ENCODE measurements at places on chromosomes 6 and 20. TPM values are rescaled to one million over a fixed set of nuclear protein-coding genes. Genes with fewer than 3 reads are reported as not detected.

DNA sequence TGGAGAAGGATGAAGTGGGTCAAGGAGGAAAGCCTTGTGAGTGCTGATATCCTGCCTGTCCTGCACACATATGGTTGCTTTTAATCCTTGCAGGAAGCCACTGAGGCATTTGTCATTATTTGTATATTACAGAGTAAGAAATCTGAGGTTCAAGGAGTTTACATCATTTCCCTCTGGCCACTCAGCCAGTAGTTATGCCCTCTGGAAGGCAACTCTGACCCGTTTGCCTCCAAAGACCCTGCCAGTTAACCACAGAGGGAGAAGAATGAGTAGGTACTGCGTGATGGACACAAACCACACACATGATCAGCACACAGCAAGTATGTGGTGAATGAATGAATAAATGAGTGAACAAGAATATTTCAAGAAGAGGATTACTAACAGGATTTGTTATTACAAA, 7.9 kb upstream of the FAM210B start:
- no peak for DNase-seq

DNA sequence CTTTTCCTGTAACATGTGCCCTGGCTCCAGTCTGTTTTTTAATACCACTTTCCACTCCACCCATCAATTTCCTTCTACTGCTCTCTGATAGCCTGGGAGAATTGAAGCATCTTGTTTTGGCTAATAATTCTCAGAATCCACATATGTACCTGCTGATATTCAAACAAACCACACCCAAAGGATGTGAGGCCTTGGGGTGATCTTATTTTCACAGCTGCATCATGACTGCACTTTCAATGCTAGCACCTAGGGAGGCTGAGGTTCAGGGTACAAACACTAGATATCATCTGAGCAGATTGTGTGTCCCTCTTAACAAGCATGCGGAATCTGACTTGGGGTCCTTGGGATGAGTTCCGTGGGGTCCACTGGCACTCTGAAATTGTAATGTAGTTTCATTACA, 12.7 kb downstream of the FNDC1 start:
- DNase-seq, result no peak

DNA sequence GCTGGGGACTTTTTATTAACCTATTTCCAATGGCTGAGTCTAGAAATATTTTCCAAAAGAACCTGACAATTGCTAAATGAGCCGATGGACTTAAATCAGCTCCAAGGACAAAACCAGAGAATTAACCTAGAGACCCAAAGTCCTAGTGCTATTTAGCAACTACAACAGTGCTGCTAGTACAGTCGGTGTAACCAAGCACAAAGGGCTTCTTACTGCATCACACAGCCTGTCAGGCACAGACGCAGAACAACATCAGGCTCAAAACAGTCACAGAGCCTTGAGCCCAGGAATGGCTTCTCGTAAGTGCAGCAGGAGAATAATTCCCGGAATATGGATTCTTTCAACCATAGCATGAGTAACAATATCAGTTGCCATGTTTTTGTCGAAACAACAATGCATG, 70.0 kb downstream of the GFOD1 start:
- DNase-seq, result no peak

DNA sequence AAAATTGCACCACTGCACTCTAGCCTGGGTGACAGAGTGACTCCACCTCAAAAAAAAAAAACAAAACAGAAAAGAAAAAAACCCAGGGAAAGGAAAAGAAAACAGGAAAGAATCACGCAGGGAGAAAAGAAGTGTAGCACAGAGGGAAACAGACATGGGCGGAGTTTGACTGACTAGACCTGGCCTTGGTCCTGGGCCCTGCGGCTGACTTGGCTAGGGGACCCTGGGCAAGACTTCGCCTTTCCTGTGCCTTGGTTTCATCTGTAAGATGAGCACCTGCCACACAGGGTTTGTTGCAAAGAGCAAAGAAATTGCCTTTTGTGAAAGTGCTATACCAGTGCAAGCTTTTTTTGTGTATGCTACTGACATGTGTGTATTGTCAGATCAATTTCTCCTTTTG, 71.3 kb upstream of the KCNG1 start:
- DNase-seq, result no peak

DNA sequence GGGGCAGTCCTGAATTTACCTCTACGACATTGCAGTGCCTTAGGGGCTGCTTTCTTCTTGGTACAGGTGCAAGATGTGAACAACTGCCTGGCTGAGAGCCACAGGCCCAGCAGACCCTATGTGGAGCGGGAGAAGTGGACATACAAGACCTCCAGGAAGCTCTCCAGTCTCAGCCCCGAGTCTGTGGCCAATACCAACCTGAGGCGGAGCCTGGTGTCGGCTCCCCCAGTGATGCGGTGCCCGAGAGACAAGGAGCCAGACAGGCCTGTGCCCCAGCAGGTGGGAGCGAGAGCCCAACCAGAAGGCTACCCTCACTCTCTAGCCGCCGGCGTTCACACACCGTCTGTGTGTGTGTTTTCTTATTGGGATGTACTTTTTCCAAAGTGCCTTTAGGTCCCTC, 59.6 kb downstream of the EFCAB8 start:
- no peak for DNase-seq

DNA sequence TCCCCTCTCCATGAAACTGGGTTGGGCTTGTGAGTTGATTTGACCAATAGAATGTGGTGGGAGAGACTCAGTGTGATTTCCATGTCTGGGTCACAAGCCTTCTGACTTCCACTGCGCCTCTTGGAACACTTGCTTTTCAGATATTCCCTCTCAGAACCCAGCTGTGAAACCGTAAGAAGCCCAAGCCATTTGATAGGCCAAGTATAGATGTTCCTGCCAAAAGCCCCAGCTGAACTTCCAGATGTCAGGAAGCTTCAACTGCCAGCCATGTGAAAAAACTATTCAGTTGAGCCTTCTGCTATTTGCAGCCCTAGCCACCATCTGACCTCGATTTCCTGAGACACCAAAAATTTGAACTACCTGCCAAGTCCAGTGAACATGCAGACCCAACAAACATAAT, 387.8 kb upstream of the GJE1 start:
- DNase-seq, result peak; percentile 1

DNA sequence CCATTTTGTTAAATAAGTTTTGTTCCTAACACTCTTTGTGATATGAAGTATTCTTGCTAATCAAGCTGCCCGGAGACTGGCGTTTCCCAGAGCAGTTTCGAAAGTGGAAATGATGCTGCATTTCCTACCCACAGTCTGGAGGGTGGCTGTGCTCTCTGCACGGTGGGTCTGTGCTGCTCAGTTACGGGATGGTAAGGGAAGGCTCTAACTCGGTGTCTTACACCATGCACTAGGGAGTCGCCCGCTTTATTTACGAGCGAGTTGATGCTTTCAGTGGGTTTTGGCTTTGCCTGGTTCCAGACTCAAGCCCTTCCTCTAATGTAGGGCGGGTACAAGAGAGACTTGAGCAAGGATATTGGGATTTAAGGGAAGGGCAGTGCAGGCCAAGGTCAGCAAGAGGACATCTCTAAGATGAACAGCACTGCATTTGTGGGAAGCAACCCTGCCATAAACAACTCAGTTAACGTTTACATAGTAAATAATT, 180.1 kb upstream of the AKAP12 start:
- no peak for DNase-seq

GRCh38 chr6:11224252-11224965, 8.1 kb downstream of the NEDD9 start:
- DNase-seq, result no peak

DNA sequence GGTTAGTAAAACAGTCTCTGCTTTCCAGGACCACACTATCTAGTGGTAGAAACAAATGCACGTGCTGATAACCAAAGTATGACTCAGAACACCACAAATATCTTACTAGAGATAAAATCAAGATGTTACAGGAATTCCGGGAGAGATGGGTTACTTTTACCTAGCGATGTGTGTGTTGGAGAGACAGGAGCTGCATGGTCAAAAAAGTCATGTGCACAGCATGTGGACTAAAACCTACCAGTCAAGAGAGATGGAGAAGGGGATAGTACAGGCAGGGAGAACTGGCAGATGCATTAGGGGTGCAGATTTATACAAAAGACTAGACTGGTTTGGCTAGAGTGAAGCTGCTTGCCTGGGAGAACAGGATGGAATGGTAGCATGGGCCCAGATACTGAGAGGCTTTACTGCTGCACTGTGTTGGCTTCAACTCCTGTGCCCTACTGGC, 75.3 kb upstream of the MRAP2 start:
- no peak for DNase-seq

- DNase-seq, result no peak
These were observed 58.5 kb upstream of the SLC22A16 start for GRCh38 chr6:110534731-110535492.

- DNase-seq, result no peak
These were observed 13.3 kb downstream of the ZBTB24 start for GRCh38 chr6:109469591-109470189.

- no peak for DNase-seq
These were observed 23.0 kb downstream of the PYGB start for GRCh38 chr20:25270829-25271251.

GRCh38 chr20:1005452-1006027, 3.4 kb upstream of the RSPO4 start:
- no peak for DNase-seq

DNA sequence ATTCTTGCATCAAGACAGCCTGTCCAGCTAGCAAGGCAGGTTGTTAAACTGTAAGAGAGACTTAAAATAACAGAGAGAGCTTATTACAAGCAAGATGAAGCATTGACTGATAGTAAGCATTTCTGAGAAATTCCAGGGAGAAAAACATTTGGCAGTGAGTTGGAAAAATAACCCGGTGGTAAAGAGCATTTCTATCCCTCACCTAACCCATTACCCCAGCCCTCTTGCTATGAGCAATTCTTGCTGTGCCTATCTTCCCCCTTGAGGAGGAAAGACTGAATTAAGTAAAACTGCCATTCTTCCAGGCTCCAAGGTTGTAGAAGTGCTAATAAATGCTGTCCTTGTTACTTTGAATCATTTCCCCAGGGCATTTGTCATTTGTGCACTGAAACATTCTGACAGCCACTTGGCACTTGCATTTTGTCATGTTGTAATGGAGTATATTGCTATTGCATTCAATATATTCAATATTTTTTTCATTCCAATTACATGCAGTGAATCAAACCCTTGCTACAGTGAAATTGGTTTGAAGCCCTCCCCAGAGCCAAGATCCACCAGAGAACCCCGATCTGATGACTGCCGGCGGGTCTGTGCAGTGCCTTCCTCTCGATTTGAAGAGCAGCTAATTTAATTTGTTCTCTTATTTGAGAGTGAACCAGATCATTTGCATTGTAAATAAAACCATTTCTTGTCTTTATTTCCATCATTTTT, 291.1 kb downstream of the HIVEP2 start:
- no peak for DNase-seq

The TDRD6 gene
- polyA plus RNA-seq, result 1.3 TPM

The EYS gene
- polyA plus RNA-seq, result 0.72 TPM

The PDYN gene
- not detected for polyA plus RNA-seq

The WFDC12 gene
- polyA plus RNA-seq, result not detected

The HLA-G gene
- polyA plus RNA-seq, result 10.5 TPM

Data from right lung (tissue), 10 donors.